ENCODE measurements at places on chromosomes 5 and 9. TPM values are rescaled to one million over a fixed set of nuclear protein-coding genes. Genes with fewer than 3 reads are reported as not detected.

Gene SLC6A19
- total RNA-seq: 22.2 TPM

- no peaks in the 10 kb centered on the region for H3K4me1 ChIP-seq
- no peaks in the 10 kb centered on the region for H3K36me3 ChIP-seq
- peaks cover 3% of the 10 kb centered on the region for H3K27me3 ChIP-seq
- H3K4me3 ChIP-seq: no peak overlapping the region
These were observed 82.1 kb upstream of the IL33 start for GRCh38 chr9:6133346-6134063.

GRCh38 chr9:126372716-126373115 lies 46.1 kb downstream of the MVB12B start:
- H3K27ac ChIP-seq: no peak overlapping the region
- no peak overlapping the region for H3K4me3 ChIP-seq
- no peaks in the 10 kb centered on the region for H3K36me3 ChIP-seq
- no peaks in the 10 kb centered on the region for H3K27me3 ChIP-seq
- DNase-seq: no peak

DNA sequence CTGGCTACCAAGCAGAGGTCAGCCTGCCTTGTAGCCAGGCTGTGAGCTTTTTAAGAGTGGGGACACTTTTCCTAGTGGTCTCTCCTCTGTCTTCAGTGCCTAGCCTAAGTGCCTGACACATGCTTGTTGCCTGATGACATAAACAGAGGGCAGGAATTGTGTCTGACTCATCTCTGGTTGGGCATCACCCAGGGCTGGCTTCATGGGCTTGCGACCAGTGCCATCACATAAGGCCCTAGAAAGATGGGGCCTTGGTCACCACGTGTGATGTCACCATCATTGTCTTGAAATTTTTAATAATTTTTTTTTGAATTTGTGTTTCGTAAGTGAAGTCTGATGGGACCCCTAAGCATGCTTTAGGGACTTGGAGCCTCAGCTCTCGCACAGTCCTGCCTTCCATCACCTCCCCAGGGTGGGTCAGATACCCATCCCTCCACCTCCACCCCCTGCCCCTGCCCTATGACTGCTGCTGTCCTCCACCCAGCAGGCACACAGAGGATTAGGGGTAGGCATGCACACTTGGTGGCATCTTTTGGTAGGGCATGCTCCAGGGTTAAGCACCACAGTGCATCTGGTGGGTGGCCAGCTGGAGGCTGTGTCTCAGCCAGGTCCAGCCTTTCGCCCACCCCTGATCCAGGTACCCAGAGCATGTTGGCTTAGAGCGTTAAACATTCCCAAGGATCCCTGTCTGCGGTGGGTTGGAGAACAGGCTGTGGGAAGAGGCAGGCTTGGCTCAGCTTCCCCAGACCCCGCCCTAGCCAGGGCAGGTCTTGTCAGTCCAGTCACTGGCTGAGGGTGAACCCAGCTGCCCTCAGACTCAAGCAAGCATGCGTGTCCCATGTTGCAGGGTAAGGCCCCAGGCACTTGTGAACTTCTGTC lies 80.1 kb upstream of the SH3PXD2B start:
- H3K4me1 ChIP-seq: peaks cover 10% of the 10 kb centered on the region
- no peaks in the 10 kb centered on the region for H3K36me3 ChIP-seq
- no peak overlapping the region for H3K4me3 ChIP-seq
- peak; percentile 52 for DNase-seq
- H3K27ac ChIP-seq: no peak overlapping the region

Data from type B pancreatic cell (in vitro differentiated cells).